ENCODE measurements at places on chromosomes 4 and X.

GRCh38 chr4:108831886-108832285, 69.0 kb upstream of the ETNPPL start:
- no peak for DNase-seq

DNA sequence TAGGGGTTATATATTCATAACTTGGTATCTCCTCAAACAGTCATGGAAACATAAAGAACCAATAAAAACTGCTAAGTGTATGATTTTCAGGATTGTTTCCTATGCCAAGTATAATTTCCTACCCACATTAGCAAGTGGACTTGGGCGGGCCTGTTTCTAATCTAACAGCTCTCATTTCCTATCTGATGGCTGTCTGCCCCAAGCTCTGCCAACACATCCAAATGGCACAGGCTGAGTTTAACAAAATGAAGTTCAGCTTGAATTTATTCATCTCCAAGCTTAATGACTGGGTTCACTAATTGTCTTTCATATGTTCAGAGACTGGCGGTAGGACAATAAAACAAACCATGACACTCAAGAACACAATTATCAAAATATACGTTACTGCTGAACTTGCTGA, 55.5 kb upstream of the S100G start:
- DNase-seq: no peak

DNA sequence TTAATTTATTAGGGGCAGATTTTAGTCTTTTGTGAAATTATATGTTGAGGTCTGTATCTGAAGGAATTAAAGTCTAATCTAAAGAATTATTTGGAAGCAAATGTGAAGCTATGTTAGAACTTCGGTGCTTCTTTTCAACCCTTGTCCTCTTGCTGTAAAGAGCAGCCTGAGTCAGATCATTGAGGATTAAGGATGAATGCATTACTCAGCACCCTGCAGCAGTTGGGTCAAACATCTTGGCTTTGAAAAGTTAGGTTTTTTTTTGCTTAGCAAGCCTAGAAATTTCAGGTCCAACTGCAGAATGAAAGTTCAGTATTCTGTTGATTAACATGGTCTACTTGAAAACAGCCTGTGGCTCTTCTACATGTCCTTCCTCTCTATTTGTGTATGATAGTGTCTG, 57.6 kb downstream of the SLC4A4 start:
- no peak for DNase-seq

- no peak for DNase-seq
Observed at GRCh38 chrX:129744861-129745321, 6.1 kb downstream of the XPNPEP2 start.

DNA sequence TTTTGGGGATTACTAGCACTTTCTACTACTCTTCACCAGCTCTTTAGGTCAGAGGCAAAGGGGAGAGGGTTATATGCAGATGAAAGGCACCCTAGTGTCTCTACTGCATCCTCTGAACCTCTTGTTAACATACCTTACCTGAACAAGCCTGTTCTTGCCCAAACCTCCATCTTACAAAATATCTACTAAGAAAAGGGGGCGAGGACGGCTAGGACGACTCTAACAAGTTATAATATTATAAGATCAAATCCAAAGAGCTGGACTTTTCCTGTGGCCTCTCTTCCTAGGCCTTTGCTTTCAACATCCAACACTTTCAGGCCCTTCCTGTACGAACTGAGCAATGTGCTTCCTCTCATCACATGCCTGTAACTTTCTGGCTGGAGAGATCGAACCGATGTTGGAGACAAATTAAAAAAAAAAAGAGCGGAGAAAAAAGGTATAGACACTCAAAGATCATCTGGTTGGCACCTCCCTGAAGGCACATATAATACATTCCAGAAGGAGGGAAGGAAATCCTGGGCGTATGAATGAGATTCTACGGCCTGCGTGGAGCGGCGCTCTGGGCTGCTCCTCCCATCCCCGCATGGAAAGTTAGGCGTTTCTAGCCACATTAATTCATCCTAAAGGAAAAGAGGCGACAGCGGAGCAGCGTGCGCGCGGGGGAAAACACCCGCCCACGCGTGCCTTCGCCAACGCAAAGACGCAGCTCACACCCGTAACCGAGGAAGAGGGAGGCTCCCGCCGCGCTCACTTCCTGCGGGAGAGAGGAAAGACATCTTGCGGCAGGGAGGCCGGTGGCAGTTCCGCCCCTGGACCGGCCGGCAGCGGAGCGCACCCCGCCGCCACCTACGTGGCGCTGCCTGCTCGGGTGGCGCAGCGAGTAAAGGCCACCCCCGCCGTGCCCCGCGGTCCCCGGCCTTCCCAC, 808 bp downstream of the PRDM5 start:
- peak; percentile 19 for DNase-seq

GRCh38 chr4:188201851-188202250, 62.6 kb downstream of the TRIML1 start:
- no peak for DNase-seq

DNA sequence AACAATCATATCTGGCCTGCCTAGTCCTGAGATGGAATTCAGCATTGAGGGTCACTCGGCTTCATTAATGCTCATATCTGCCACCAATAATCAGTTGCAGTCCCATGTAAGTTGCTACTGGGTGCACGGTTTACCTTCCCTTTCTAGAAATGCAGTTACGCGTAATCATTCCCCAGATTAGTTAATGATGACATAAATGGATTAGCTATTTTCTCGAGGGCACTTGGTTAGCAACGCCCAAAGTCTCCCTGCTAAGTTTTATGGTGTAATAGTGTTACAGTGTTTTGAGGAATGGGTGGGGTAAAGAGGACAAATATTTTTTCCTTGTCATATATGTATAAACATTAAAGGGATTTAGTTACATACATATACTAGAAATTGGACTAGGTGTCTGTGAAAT, 118.8 kb downstream of the MID1 start:
- no peak for DNase-seq

- no peak for DNase-seq
Observed at GRCh38 chr4:173332021-173332487, 2.1 kb downstream of the HMGB2 start.

DNA sequence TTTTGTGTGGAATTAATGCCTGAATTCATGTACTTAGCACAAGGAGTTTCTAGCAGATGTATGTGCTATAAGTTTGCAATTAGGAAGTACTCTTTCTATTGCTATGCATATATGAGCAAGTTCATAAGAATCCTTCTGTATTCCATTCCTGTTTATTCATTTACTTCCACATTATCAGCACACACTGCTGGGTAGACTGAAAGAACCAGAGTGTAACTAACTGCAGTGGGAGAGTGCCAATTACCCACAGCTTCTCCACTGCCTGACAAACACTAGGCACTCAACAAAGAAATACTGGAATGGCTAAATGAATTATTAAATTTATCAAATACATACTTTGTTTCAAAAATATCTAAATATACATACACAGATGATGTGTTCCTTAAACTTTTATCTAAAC, 219.6 kb downstream of the CAMK2D start:
- no peak for DNase-seq

- DNase-seq: no peak
Observed at GRCh38 chrX:137164329-137164728, 130.5 kb upstream of the GPR101 start.

GRCh38 chr4:121330180-121330665, 50.6 kb downstream of the QRFPR start:
- no peak for DNase-seq

- peak; percentile 36 for DNase-seq
Observed at GRCh38 chr4:170138580-170139194, 48.9 kb upstream of the AADAT start.

DNA sequence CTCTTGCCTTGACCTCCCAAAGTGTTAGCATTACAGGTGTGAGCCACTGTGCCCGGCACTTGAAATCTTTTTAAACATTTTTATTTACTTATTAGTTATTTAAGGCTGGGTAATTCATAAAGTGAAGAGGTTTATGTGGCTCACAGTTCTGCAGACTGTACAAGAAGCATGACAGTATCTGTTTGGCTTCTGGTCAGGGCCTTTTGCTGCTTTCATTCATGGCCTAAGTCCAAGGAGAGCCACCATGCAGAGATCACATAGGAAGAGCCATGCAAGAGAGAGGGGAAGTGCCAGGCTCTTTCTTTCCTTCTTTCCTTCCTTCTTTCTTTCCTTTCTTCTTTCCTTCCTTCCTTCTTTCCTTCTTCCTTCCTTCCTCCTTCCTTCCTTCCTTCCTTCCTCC, 10.2 kb upstream of the GPKOW start:
- no peak for DNase-seq

- DNase-seq: no peak
Observed at GRCh38 chr4:5753766-5754528, 42.9 kb downstream of the EVC start.

GRCh38 chr4:15104825-15105224, 102.5 kb downstream of the CPEB2 start:
- no peak for DNase-seq

DNA sequence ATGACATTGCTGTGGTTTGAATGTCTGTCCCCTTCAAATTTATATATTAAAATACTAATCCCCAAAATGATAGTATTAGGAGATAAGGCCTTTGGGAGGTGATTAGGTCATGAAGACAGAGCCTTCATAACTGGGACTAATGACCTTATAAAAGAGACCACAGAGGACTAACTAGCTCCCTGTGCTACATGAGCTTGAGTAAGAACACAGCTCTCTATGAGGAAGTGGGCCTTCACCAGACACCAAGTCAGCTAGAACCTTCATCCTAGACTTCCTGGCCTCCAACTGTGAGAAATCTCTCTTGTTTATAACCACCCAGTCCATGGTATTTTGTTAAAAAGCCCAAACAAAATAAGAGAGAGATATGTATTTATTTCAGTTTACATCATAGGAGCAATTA, 242.2 kb upstream of the CTSO start:
- DNase-seq: no peak

GRCh38 chr4:24640366-24640765, 56.0 kb upstream of the DHX15 start:
- DNase-seq: no peak

DNA sequence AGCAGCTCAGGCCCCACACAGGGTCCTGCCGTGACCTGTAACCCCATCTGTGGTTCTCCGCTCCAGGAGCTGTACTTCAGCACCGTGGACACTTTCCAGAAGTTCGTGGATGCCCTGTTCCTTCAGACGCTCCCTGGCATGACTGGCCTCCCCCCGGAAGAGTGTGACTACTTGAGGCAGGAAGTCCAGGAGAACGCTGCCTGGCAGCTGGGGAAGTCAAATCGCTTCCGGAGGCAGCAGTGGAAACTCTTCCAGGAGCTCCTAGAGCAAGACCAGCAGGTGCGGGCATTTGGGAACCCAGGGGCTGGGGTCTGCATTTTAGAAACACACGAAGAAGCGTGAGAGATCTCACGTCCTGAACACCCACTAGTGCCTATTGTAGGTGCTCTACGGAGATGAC, 72.5 kb downstream of the EVC start:
- no peak for DNase-seq

DNA sequence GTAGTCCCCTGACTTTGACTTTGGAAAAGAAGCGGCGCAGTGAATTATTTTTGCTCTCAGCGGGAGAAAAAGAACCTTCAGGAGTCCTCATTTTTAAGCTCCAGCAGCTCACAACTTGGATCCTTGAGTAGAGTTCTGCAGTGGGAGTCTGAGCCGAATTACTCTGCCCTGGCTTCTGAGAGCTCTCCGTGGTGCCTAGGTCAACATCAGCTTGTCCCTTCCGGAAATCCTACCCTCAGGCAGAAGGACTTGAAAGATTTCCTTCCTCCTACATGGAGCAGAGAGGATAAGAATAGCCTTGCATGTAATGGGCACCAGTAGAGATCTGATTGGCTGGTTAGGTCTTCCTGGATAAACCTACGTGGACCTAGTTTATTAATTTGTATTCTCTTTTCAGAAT, 549.7 kb upstream of the TENM3 start:
- no peak for DNase-seq

GRCh38 chr4:47774079-47774478, 63.8 kb downstream of the CORIN start:
- no peak for DNase-seq

GRCh38 chr4:89419111-89419695, 111.6 kb upstream of the GPRIN3 start:
- no peak for DNase-seq

- no peak for DNase-seq
Observed at GRCh38 chr4:42488114-42488513, 90.8 kb downstream of the SHISA3 start.

- DNase-seq: no peak
Observed at GRCh38 chrX:19743386-19743785, 144.0 kb downstream of the SH3KBP1 start.

GRCh38 chr4:110609044-110609750, 13.7 kb downstream of the PITX2 start:
- DNase-seq: no peak

GRCh38 chr4:121900132-121900983, 30.1 kb upstream of the BBS7 start:
- peak; percentile 1 for DNase-seq

DNA sequence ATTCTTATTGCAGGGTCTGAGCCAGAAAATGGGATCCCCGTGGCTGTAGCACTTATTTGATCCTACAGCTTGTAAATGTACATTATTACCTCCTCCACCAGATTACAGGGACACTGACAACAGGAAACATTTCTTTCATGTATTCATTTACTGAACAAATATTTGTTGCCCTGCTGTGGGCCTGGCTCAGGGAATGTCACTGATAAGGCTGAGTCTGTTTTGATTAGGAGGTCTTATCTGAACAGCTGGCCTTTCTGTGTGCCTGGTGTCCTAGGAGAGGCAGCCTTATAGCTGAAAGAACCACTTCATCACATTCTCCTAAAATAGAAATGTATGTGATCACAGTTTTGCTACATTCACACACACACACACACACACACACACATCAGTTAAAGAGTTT, 45.5 kb upstream of the PROM1 start:
- no peak for DNase-seq

DNA sequence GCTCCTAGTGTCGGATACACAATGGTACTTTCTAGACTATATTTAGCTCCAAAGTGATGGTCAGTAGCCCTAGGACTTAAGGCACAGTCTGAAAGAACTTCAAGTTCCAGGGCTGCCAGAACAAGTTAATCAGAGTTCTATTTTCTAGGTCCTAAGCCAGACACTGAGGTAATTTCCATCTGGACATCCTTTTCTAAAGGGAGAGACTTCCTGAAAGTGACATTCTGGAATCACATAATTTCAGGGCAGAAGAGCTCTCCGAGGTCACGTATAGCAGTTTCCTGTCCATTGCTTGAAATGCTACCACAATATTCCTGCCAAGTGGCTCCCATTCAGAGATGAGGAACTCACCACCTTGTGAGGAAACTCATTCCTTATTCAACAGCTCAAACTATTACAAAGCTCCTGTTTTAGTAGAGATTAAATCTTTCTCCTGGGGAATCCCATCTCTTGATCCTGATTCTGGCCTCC, 117.9 kb downstream of the COL25A1 start:
- DNase-seq: no peak

- no peak for DNase-seq
Observed at GRCh38 chrX:124328765-124329164, 3.7 kb upstream of the TEX13D start.

GRCh38 chr4:85067342-85067741, 100.9 kb upstream of the WDFY3 start:
- no peak for DNase-seq

DNA sequence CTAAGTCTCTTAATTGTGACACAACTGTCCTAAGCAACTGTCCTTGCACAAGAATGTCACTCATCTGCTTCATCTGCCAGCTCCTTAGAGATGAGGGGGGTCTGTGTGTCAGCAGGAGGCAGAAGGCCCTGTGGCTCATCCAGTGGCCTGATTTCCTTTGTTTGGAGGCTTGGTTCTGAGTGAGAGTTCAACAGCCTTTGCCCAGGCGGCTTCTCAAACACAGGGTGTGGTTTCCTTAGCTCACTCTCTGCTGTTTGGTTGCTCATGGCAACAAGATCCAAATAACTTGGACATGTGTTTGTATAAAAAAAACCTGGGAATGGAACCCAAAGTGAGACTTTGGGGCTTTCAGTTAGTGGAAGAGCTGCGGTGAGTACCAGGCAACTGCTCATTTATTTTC, 46.6 kb downstream of the MAP7D3 start:
- DNase-seq: no peak

- DNase-seq: no peak
Observed at GRCh38 chr4:107939307-107939706, 8.0 kb downstream of the CYP2U1 start.
